ENCODE measurements at places on chromosomes 11 and 22.

DNA sequence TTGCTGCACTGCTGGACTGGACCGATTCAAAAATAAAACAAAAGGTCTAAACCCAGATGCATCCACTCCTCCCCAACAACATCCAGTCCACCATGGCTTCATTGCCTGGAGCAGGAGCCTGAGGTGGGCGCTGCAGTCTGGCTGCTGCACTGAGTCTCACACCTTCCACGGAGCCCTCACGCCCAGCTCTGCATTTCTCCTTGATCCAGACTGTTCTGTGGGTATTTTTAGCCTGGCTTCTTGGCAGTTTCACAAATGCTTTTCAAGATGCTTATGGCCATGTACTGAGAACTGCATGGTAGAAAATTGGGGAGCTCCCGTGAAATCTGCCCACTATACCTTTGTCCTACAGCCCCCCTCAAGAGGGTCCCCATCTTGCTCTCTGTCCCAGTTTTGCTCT lies 53.3 kb upstream of the JAM3 start:
- no peak for DNase-seq

DNA sequence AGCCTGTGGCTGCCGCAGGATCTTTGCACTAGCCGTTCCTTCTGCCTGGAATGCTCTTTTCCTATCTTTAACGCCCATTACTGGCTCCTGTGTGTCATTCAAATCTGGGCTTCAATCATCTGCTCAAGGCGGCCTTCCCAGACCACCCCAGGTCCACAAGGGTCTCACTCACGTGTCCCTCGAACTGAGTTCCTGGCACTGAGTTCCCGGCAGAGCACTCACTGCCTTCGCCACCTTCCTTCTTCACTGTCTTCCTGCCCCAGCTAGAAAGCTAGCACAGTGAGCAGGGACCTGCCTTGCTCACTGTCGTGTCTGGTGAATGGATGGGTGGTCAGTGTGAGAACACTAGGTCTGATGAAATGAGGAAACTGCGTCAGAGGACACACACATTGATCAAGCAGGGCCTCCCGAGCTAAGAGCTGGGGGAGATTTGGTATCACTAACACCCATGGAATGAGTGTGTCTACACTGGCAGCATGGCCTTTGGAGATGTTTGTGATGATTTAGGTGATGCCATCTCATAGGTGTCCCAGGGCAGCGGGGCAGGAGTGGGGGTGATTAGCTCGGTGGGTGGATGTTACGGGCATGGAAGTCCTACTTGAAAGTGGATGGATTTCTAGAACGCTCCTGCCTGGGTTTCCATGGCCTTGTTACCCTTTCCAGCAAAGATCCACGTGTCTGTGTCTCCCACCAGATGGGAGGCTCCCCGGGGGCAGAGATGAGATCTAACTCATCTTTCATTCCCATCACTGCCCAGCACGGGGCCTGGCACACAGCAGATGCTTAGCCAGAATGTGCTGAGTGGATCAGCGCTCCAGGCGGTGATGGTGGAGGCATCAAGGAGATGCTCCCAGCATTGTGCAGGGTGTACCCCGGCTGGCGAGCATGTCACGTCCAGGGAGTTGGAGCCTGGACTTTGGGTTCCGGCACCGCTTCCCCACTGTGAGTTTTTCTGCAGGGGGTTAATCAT lies 64.5 kb downstream of the SHISAL1 start:
- DNase-seq, result peak; percentile 32

- DNase-seq, result no peak
Observed at GRCh38 chr11:2752923-2753322, 53.1 kb upstream of the KCNQ1OT1 start.

- DNase-seq, result no peak
Observed at GRCh38 chr11:38791346-38791961, 2193.4 kb upstream of the RAG2 start.

GRCh38 chr11:88431675-88432341 lies 94.3 kb upstream of the CTSC start:
- DNase-seq, result no peak

GRCh38 chr22:20167643-20168322 lies 16.9 kb upstream of the CCDC188 start:
- DNase-seq, result no peak

GRCh38 chr22:23591201-23591791 lies 11.2 kb upstream of the IGLL1 start:
- peak; percentile 80 for DNase-seq

DNA sequence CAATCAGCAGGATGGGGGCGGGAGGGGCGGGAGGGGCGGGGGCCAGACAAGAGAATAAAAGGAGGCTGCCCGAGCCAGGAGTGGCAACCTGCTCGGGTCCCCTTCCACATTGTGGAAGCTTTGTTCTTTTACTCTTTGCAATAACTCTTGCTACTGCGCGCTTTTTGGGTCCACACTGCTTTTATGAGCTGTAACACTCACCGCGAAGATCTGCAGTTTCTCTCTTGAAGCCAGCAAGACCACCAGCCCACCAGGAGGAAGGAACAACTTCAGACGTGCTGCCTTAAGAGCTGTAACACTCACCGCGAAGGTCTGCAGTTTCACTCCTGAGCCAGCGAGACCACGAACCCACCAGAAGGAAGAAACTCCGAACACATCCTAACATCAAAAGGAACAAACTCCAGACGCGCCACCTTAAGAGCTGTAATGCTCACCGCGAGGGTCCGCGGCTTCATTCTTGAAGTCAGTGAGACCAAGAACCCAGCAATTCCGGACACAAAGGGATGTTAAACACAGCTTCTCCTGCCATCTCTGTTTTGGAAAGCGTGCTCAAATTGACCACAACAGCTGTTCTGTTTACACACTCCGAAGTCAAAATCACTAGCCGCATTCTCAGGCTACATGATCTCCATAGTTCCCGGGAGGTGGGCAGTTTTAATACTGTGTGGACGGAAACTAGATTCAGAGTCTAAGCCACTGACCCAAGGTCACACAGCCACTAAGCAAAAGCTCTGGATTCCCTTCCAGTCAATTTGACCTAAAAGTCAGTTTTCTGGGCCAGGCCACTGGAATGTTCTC lies 11.9 kb downstream of the PLAAT2 start:
- peak; percentile 80 for DNase-seq

- DNase-seq, result no peak
Observed at GRCh38 chr11:8315463-8315862, 51.8 kb upstream of the LMO1 start.

- DNase-seq, result no peak
Observed at GRCh38 chr22:47019012-47019790, 256.8 kb downstream of the TBC1D22A start.

DNA sequence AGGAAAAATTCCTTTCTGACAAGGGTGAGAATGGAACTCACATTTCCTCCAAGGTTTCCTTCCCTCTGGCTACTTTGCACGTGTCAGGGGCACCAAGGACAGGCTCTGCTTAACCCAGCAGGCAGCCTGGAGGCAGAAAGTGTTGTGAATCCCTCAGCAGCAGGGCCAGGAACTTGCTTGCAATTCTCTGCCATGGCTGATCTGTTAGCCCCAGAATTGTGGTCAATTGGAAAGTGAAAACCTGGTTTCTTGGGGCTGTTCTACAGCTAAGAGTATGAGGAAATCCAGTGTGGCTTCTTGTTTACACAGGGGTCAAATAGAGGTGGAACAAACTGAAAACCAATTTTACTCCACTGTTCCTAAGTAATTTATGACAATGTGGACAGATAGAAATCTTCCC lies 38.3 kb upstream of the CEP295 start:
- no peak for DNase-seq

DNA sequence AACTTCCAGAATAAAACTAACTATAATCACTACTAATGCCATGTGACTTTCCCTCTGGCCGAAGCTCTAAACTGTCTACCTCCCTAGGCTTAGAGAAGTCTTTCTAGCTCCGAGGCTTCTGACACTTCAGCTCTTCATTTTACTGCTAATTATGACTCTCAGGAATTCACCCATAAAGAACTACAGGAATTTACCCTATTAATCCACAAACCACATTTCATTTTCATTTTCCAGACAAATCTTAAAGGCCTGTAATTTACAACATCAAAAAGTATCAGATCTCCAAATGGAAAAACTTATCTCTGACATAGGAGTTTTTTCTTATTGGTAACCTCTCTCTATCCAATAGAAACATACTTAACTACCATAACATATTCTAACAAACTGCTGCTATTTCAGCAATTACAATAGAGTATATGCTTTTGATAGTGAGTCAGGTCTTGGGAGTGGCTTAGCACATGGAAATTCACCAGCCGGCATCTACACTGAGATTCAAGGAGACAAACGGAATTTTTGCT lies 33.4 kb downstream of the MRTFA start:
- DNase-seq, result no peak

DNA sequence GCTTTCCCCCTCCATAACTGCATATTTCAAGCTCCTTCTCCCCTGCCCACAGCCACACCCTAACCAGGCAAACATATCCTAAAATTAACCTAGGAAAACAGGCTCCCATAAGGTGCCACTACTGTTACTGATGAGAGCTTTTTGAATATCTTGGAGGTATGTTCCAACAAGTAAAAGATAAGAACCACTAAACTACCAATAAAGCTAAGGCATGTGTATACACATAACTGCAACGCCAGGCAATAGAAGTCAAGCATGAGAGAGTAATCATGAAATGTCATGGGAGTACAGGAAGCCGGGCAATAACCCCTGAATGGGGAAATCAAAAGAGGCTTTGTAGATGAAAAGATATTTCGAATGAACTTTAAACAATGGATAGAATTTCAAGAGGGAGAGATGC lies 9.3 kb downstream of the MMP13 start:
- DNase-seq, result no peak

GRCh38 chr11:64339754-64340408 lies at the start of gene CCDC88B:
CCDC88B (plus strand) TSS chr11:64340204; CDS start chr11:64340267, 63 bp downstream.
- peak; percentile 92 for DNase-seq

DNA sequence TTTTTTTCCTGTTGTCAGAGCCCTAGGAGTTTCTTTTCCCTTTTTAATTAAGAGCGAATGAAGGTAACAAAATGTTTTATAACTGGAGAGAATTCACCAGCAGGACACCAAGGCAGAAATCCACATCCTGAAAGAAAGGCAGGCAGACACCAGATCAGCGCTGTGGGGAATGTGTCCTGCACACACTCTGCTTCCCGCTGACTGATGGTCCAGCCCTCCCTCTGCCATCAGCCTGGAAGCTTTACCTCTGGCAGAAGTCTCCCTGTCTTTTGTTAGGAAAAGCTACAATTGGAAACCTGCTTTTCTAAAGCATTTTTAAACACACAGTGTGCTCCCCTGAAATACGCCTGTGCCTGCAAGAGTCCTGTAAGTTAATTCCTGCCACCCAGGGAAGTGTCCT lies 638.5 kb downstream of the NTM start:
- DNase-seq, result no peak

- no peak for DNase-seq
Observed at GRCh38 chr11:11923828-11924227, 82.1 kb downstream of the USP47 start.

DNA sequence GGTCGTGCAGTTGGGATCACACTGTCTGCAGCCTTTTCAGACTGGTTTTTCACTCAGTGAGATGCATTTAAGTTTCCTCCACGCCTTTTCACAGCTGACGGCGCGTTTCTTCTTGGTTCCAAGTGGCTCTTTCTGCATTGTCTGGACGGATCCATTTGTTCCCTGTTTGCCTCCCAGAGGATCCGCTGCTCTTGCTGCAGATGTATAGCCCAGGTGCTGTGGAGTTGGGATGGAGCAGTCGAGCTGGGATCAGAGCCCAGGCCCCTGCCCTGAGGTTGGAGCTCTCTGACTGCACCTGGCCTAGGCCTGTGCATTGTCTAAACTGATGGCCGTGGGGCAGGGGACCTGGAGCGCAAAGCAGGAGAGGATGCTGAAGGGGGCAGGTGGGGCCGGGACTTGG lies 51.6 kb downstream of the PARVB start:
- DNase-seq, result no peak

- no peak for DNase-seq
Observed at GRCh38 chr11:11435635-11436034, 82.6 kb upstream of the CSNK2A3 start.

GRCh38 chr11:17012179-17012578 lies 2.0 kb downstream of the PLEKHA7 start:
- no peak for DNase-seq

- DNase-seq, result no peak
Observed at GRCh38 chr11:131504199-131504949, 134.0 kb downstream of the NTM start.

GRCh38 chr11:67345920-67346819 lies 7.2 kb downstream of the POLD4 start:
- no peak for DNase-seq

DNA sequence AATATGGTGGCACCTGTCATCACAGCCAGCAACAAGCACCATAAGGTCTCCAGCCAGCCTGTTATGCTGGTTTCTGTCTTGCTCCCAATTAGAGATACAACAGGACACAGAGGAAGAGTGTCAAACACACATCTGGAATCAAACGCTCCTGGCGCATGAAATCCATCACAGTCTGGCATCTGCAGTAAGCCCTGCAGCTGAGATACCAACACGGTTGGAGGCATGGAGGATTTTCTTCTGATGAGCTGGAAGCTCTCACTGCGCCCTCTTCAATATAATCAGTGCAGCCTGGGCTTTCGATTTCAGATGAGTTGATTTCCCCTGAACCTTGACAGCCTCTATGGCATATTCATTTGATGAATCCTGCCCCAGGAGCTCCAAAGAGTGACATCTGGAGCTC lies 27.8 kb upstream of the CARS1 start:
- DNase-seq, result no peak

- DNase-seq, result no peak
Observed at GRCh38 chr22:22896601-22897000, 9.0 kb downstream of the IGLL5 start.

DNA sequence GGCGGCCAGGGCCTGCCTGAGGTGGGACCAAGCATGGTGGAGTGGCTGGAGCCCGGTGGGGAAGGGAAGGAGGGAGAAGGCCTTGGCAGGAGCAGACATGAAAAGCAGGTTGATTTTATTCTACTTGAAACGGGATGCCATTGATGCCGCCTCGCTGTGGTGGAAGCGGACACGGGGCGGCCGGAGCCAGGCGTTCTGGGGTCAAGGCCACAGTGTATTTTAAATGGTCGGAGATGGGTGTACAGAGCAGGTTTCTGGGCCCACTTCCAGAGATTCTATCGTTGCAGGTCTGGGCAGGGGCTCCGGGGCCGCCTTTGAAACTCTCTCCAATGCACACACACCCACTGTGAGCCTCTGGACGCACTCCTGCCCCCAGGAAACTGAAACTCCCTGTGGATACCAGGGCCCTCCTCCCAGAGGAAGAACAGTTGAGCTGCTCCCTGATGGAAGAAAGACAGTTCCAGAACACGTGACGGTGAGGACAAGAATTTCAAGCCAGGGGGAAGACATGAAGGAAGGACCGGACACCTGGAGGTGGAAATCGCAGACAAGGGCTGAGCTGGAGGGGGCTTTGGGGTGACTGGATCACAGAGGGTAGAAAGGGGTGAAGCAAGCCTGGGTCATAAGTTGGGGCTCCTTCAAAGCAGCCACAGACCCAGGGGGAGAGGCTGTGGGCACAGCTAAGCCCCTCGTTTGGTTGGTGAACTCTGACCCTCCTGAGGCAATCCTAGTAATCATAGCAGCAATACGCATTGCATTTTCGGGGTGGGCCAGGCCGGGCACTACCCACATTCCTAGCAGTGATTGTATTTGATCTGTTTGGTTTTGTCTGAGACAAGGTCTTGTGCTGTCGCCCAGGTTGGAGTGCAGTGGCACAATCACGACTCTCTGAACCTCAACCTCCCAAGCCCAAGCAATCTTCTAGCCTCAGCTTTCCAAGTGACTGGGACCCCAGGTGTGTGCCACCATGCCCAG lies 12.3 kb upstream of the LINC01488 start:
- DNase-seq, result no peak
